Effector memory CD8-positive, alpha-beta T cell (primary cell): ENCODE measurements at places on chromosomes 16 and 17.

- DNase-seq: no peak
These were observed 21.0 kb downstream of the TRARG1 start for GRCh38 chr17:1300371-1300905.

DNA sequence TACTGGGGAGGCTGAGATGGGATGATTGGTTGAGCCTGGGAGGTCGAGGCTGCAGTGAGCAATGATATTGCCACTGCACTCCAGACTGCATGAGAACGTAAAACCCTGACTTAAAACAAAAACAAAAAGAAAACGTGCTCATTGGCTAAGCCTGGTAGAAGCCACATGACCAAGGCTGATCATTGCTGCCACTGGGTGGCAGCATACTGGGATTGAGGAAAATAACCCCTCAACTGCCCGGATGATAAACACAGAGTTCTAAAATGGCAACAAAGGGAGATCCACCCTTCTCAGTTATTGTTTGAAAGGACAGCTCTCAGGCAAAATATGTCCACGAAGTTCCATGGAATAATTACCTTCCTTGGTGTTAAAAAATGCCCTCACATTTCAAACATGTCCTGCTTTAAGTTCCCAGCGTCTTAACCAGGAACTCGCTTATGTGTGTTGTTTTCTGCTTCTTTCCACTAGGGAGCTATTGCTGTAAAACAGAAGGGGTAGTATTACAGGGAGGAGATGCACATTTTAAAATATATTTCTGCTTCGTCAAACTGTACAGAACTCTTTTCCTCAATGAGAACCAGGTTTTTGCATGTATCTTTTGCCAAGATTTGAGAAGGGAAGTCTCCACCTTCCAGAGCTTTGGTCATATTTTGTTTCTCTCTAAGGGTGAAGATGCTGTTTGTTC lies 675.3 kb downstream of the MAF start:
- no peak for DNase-seq

- no peak for DNase-seq
These were observed 72.5 kb downstream of the COG7 start for GRCh38 chr16:23380501-23380951.

DNA sequence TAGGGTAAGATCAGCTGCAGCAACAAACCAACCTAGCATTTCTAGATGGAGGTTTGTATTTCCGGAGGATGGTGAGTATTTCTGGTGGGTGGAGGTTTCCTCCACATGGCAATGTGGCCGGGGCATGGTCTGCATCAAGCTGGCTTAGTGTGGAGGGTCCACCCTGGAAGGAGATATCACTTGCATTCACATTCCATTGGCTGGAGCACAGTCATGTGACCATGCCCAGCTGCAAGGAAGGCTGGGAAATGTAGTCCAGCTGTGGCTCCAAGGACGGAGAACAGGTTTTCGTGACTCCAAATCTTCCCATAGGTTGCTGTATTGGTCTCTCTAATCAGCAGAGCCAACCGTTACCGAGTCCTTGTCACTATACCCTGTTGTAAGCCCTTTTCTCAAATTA lies 68.7 kb downstream of the RAI1 start:
- peak; percentile 51 for DNase-seq
